Mesenchymal stem cell (in vitro differentiated cells and primary cell): ENCODE measurements at places on chromosomes 6 and 20.

DNA sequence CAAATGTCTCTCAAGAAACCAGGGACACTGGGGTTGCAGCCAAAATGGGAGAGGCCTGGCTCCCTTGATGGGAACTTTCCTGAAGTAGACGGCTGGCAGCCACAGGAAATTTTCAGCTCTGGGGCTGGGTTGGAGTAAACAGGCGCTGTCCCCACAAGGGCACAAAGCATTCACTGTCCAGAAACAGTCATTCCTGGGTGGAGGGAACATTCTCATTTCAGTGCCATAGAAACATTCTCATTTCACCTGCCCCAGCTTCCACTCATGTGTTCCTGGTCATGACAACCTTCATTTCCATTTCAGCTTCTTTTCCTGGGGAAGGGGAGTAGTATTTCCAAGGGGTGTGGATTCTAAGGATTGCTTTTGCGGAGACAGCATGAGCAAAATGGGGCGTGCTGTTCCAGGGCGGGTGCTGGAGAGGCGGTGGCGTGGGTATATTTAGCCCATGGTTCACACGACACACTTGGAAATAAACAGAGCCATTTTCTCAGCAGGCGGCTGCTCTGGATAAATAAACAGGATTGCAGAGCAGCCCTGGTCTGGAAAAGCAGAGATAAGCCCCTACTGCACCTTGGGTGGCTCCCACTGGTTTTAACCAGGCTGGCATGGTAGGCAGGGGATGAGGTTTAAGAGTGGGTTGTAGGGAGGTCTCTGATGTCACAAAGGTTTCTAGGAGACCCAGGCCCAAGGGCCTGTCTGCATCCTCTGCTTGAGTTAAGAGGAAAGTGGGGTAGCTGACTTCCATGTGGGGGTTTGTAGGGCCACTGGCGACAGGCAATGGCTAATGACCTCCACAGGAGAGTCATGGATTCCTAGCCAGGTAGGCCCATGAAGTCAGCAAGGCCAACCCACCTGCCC is 32.9 kb downstream of the COX4I2 start:
- DNase-seq, result peak; percentile 96

- DNase-seq, result no peak
These were observed 230.6 kb downstream of the FNDC1 start for GRCh38 chr6:159399751-159400221.

DNA sequence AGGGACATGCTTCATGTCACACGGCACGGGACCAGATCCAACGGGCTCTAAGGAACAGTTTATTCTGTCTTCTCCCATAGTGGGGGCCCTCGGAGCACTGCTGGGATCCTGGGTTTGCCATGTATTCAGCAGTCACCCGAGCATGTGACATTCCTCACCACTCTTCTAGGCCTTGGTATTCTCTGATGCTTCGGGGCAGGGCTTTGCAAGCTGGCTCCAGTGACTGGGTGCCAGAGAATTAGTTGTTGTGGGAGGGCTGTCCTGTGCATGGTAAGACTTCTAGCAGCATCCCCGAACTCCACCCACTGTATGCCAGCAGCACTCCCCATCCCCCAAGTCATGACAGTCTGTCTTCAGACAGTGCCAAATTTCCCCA is 5.4 kb downstream of the CCN5 start:
- DNase-seq, result peak; percentile 50

DNA sequence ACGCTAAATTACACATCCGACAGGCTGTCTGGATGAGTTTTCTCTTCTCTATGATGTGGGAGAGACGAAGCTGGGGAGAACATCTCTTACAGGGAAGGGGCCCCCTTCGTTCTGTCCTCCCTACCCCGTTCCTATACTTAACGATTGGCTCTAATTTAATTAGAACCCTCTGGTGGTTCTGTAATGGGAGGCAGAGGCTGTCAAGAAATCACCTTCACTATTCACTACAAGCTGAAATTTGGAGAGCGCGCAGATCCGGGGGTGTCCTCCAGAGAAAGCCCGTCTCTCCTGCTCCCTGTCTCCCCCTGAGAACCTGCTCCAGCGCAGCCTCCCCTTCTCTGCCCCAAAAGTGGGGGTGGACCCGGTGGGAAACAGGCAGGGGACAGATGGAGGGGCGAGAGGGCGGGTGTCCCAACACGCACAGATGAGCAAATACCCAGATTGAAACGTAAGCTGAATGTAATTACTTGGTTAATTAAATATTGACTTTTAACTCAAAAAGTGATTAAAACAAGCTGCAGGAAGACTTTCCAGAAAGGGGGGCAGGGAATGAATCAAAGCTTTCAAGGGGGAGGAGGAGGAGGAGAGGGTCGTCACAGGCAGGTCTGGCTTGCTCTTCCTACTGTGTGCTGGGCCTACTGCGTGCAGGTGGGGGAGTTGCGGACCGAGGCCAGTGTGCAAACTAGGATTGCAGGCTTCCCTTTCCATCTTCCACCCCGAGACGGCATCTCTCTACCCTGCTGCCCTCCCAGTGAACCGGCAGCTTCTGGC is 1.3 kb downstream of the SULF2 start:
- DNase-seq, result no peak

DNA sequence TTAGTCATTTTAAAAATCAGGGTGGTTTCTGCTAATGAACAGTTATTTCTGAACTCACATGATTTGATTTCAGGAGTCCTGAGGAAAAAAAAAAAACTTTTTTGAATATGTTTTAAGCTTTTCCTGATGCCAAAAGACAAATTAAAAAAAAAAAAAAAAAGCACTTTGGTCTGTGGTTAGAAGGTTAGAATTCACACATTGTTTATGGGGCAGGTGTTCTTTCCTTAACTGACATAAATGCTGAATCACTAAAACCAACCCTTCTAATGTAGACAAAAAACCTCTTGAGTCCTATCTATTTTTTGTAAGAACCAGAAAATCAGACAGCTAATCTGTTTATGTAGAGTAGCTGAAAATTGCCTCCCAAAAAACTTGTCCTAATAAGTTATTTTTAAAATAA is 20.4 kb downstream of the THEMIS start:
- no peak for DNase-seq

DNA sequence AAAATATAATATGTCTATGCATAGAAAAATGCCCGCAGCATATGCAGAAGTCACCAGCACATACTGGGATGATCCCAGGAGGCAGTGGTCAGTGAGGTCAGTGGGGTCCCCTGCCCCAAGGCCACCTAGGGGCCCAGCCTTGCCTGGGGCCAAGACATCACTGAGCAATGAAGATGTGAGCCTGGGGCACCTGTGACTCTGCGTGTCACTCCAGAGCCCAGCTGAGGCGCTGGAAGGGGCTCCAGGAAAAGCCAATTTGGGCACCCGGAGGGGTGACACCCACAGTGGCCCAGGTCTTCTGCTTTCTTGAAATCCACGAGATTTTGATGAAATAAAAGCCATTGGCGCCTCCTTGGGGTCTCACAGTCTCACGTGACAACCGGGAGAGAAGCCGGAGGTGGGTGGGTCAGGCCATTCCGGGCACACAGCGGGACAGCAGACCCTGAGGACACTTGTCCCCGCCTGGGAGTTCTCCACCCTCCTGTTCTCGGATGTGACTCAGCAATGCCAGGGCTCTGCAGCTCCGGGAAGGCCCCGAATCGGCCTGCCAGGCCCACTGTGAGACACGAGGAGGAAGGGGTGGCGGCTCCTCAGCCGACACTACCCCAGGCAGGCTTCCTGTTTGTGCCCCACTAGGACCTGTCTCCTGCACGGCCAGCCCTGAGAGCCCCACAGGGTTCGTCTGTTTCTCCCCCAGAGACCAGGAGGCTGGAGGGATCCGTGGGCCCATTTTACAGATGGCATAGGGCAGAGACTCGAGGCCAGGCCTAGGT is 24.4 kb upstream of the SLCO4A1 start:
- DNase-seq, result no peak

- no peak for DNase-seq
These were observed 71.3 kb downstream of the TRERF1 start for GRCh38 chr6:42380228-42380979.

DNA sequence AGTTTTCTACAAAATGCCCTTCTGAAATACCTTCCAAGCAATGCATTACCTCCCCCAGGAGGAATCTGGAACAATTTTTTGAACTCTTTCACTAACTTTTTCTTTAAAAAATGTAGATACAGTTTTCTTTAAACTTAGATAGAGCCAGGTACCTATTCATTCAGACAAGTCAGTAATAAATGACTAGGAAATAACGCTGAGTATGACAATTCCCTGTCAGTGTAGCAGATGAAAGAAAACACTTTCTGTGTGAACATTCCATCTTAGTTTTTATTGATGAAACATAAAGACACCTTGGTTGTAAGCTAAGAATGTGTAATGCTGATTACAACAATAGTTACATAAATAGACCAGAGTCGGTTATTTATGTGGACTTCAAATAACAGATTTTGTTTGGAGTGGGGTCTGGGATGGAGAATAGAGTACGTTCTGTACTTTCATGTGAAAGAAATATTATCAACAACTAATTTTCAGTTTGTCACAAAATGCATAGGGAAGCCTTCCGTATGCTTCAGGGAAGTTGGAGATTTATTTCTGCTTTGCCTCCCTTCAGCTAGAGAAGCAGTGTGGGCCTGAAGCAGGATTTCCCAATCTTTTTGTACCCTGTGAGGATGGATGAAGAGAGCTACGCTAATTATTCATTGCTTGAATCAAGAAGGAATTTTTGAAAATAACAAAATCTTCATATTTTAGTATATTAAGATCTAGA is 19.2 kb upstream of the QKI start:
- DNase-seq, result no peak

DNA sequence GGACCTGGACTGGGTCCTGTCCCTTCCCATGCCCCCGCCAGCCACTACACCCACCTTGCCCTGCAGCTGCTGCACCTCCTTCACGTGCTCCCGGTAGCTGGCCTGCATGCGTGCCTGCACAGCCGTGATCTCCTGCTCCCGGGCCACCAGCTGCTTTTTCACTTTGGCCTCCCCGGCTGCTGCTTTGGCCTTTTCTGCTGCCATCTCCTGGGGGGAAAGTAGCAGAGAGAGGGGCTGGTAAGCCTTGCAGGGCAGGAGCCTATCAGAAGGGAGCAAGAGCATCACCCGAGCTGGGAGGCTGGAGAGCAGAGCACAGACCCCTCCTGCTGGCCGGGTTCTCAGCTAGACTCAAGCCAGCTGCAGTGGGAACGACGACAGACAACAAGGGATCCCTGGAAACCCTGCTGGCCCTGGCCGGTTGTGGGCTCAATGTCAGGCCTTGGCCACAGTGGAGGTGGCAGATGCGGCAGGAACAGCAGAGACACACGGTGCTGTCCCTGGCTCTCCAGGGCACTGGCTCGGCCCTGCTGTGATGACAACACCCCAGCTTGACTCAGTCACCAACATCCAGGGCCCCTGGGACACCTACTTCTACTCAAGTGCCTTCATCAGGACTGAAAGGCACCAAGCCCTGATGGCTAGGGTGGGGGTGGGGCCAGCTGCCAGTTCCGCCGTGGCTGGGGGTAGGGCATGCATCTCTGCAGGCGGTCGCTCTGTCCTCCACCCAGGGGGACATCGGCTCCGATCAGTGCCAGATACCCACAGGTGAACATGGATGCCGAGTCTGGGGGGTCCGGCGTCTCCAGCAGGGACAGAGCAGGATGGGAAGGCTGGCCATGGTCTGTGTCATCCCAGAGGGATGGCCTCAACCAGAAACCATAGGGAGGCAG is 45.3 kb downstream of the RRBP1 start:
- no peak for DNase-seq

DNA sequence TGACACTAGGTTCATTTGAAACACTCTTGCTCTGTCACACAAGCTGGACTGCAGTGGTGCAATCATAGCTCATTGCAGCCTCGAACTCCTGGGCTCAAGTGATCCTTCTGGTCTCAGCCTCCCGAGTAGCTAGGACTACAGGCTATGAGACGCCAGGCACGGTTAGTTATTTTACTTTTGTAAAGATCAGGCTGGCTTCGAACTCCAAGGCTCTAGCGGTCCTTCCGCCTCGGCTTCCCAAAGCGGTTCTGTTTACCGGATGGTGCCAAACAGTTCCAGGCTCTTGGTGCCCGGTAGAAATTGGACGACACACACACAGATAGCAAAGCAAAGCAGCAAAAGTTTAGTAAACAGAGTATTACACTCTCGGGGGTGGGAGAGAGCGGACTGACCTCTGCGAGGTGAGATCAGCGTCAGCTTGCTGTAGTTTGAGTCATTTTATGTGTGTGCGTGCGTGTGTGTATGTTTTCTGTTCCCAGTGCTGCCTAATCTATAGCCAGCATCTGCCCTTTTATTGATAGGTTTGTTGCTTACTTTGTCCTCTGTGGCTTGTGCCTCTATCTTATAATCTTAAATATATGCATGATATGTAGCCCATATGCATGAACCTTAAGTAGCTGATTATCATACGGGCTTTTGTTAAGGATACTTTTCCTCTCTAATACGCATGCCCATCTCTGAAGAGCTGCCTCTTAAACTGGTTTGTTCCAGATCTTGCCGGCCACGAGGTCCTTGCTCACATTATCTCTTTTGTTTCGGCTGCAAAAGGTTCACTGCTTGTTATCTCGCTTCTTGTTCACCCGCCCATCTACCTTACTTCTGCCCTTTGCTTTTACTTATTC is 75.2 kb downstream of the OR2B2 start:
- DNase-seq, result peak; percentile 94

DNA sequence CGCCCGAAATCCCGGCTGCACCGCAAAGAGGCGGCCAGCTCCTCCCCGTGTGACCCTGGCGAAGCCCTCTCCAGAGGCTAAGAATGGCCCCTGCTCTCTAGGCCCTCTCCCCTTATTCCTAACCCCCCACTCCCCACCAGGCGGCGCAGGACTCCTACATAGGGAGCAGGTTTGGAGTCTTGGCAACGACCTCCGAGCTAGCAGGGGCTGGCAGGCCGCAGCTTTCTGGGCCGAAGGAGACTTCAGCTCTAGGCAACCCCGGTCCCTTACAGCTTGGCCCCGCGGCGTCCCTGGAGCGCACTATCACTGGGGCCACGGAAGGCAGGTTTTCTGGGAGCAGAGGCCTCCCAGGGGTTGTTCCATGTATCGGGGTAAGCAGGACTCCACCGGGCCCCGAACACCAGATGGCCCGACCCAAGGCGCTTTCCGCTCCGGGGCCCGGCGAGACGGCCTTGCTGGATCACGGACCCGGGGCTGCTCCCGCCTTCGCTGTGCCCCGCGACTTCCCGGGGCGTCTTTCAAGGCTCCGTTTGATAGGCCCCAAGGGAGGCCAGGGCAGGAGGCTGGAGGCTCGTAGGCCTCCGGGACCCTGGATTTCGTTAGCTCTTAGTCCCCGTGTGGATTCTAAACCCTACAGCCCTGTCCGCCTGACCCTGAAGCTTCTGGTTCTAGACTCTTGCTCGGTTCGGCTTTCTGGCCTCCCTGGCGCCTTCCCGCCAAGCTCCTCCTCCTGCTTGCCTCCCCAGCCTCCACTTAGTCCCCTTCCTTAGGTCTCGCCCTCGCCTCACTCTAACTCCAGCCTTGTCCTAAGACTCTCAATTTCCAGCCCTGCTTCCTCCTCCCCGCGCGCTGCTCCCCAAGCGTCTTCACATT is 1.9 kb downstream of the SLC32A1 start:
- peak; percentile 33 for DNase-seq
